ENCODE measurements at places on chromosomes 3 and 15.

DNA sequence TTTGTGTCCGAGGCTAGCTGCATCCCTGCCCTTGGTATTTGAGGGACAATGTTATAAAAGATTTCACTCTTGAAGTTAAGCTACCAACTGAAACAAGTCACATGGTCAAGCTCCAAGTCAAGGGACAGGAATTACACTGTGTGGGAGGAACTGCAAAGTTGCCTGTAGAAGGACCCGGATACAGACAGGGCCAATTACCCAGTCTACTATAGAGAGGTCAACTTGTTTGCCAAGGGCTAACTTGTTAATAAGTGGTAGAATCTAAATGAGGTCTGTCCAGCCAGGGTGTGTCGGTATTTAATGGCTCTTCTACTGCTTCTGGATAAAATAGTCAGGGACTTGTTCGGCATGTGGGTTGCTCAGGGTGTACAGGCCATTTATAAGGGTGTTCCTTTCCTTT, 55.7 kb downstream of the PTPRG start:
- no peak for DNase-seq

DNA sequence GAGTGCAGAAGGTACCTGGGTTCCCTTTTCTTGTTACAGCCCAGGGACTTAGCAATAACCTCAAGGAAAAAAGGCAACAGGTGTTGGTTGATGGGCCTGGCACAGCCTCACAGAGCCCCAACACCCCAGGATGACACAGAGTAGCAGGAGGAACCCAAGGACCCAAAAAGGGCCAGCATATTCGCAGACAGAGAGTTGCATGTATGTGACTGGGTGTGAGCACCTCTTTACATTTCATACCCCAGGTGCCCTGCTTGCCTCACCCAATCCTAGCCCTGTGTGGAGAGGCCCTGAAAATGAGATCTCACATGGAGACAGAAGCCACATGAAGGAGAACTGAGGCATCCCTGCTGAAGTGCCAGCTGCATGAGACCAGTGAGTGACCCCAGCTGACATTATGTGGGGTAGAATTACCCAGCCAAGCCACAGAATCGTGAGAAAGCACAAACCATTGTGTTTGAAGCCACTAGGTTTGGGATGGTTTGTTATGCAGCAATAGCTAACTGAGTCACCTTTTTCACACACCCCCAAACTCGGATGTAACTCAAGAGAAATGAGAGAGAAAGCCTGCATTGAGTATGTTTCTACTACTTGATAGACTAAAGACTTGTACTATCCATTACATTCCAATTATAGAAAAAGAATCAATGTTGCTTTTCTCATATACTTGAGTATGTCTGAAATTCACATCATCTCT, 26.2 kb upstream of the HHATL start:
- DNase-seq, result no peak

DNA sequence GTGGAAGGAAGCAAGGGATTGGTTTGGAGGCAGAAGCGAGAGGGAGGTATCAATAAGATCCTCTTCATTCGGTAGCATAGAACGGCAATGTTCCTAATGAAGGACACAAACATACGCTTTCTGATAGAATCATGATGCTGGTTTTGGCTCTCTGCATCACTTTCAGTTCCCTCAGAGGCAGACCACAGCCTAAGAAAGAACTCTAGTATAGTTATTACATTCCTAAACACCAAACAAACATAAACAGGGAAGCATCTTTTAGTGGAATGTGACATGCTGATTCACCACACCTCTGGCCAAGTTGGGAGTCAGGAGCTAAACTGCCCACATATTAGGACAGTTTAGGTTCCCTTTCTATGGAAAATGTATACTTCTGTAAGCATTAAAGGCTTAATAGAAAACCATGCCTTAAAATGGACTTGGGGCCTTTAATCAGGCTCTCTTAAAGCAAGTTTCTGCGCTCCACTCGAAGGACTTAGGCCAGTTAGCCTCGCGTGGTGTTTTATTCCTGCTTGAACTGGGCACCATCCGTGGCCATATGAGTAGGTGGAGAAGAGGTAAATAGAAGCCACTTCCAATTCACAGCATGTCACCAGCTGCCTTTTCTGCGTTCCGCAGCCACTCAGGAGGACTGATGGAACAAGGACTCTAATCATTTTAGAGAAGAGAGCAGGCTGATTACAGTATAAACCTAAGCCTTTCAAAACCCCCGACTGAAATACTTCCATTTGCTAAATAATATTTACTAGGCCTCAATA, 53.7 kb downstream of the CD47 start:
- DNase-seq, result no peak

DNA sequence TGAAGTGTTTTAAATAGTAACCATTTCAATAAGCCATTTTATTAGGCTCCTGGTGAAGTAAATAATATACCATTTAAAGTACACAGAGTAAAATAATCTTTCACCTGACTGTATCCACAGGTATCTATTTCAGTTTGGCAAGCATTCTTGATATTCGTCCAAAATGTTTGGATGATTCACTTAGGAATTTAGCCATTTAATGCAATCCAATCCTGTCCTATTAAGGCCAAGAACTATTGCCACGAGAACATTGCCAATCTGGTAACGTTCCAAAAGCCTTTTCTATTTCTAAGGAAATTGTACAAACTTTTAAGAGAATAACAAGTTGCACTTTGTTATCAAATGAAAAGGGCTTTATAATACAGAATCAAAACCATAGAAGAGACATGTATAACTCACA, 209.8 kb upstream of the THRB start:
- DNase-seq, result no peak

DNA sequence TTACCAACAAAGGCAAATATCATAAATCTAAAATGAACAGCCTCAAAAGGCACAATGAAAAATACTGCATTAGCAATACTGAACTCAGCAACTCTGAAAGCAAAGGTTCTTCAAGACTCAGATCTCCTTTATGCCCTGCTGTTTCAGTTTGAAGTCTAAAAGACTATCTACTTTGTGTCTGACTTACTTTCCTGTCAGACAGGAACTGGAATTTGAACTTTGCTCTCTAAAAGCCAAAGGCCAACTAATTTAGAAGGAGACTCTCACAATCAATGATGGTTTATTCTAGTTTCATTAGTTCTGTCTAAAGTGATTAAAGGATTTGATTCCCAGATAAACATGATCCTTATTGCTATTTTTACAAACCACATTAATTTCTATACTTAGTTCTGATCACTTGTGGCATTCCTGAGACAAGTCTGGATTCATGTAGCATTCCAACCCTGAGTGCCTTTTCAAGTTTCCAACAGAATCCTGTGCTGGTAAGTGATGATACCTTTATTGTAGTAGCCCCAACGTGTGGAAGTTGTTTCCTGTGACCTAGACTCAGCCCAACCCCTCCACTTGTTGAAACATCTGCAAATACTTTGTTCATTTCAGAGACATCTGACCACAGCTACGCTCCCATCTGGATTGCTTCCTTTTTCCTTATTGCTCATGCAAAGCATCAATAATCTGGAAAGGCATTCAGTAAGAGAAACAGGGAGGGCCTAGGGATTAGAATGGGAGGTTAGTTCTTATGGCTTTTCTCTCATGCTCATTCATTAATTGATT, 14.9 kb upstream of the LEKR1 start:
- no peak for DNase-seq

- no peak for DNase-seq
Observed at GRCh38 chr3:4302747-4303146, 422 bp upstream of the SETMAR start.

- no peak for DNase-seq
Observed at GRCh38 chr3:151404316-151404715, 19.8 kb upstream of the P2RY12 start.

DNA sequence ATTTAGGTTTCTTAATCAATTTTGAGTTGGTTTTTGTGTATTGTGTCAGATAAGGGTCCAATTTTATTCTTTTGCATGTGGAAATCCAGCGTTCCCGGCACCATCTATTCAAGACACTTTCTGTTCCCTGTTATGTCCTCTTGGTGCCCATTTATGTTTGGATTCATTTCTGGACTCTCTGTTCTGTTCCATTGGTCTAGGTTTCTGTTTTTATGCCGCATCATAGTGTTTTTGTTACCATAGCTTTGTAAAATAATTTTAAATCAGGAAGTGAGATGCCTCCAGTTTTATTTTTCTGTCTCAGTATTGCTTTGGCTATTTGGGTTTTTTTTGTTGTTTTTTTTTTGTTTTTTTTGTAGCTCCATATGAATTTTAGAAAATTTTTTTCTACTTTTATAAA, 97.1 kb downstream of the LRRC28 start:
- no peak for DNase-seq

GRCh38 chr3:68931406-68932149, 769 bp downstream of the TAFA4 start:
- peak; percentile 63 for DNase-seq

- DNase-seq, result no peak
Observed at GRCh38 chr3:59499954-59500353, 450.1 kb upstream of the CFAP20DC start.

DNA sequence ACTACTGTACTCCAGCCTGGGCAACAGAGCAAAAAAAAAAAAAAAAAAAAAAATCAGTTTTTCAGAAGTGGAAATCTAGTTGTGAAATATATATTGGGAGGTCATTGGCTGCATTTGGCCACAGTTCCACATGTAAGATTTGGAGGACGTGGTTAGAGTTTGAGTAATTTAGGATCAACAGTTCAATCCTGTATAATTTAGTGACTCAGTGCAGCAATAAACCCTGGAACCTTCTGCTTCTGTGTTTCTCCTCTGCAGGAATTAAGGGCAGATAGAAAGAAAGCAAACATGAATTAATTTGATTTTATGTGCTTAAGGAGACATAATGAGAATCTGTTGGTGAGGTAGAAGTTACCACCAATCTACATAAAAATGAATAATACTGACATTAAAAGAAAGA, 347.0 kb downstream of the PTPRG start:
- DNase-seq, result peak; percentile 22

DNA sequence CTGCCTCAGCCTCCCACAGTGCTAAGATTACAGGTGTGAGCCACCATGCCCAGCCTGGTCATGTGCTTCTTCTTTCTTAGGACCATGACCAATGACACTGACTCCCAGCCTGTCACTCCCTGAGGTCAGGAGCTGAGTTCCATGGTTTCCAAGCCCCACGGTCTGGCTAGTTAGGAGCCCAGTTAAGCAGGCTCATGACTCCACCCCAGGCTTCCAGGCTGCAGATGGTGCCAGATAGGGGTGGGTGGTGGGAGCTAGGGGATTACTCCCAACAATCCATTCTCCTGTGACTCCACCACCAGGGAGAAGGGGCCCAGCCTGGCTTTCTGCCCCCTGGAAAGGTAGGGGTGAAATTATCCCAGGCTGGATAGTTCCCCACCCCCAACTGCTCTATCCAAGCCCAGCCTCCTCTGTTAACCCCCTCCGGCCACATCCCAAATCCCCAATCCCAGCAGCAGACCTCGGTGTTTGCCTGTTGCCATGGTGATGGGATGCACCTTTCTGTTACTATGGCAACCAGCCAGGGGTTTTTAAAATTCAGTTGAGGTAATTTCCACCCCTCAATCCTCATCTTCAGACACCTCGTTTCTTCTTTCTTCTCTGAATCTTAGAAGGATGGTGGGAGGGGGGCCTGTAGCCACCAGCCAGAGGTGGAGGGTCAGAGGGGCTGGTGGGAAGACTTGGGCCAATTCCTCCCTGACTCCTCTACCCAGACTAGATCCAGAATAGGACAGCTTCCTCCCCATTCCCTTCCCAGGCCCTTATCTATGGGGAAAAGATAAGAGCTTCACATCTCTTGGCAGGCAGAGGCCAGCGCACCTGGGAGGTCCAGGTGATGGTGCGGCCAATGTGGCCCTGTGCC, 22.5 kb upstream of the SEMA3F start:
- no peak for DNase-seq

DNA sequence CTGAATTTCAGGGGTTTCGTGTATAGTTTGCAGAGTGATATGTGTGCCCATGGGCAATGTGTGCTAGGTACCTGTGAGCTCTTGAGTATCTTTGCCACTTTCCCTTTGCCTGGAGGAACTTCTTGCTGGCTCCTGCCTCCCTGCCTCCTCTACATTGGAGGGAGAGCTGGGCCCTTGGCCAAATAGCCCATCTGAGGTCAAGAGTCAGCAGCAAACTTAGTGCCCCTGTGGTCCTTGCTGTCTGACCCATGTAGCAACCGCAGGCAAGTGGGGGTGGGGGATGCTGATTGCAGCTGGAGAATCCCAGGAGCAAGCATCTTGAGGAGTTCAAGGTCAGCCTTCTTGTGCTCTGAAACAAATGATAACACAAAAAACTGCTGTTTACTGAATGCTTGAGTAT, 5.4 kb upstream of the TBC1D21 start:
- DNase-seq, result no peak

- peak; percentile 92 for DNase-seq
Observed at GRCh38 chr15:71411538-71412482, 296.5 kb downstream of the THSD4 start.

DNA sequence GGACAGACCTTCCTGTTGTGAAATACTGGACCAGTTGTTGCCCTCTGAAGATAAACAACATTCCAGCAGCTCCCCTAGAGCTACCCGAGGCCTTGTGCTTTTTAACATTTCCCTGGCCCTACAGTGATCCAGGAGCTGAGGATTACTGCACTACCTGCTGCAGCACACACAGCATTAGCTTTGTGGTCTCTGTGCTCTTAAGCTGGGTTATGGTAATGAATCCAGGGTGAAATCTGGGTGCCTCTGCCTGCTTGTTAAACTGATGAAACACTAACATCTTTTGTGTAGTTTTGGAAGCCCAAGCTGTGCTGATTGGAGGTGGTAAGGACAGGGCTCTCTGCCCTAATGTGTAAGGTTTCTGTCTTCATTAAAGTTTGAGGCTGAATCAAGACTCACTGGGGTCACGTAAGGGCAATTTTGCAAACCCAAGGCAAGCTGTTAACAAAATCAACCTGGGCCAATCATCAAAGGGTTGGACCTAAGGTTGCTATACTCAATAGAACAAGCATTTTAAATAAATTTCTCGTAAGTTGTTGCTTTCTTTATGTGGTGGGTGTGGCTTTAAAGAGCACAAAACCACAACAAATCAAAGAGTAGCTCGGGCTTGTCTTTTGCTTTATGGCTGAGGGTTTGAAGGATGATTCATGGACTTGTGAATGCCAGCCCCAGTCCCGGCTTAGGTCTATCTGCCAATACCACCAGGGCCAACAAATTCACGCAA, 183.9 kb downstream of the TPRG1 start:
- DNase-seq, result no peak

GRCh38 chr3:14391033-14391432, 11.4 kb upstream of the SLC6A6 start:
- DNase-seq, result no peak

DNA sequence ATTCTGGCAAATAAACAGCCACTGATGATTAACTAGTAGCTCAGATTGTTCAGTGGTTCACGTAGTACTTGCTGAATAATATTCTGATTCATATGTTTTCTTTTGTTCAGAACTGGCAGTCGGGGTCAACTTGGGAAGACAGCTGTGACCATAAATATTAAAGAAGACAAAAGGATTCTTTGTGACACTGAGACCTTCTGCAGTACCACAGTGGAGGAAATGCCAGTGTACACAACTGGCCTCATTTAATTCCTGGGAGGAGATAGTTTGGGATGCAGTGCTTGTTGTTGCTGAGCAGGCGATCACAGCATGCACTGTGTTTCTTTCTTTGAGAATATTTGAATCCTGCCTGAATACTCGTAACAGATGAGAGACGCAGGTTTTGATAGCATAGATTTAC, 26.7 kb upstream of the MCF2L2 start:
- DNase-seq, result no peak

Measured in kidney (tissue), 22 donors.